ENCODE measurements at places on chromosomes 2 and 18. TPM values are rescaled to one million over a fixed set of nuclear protein-coding genes. Genes with fewer than 3 reads are reported as not detected.

The LNPK gene
- 29.6 TPM for total RNA-seq

DNA sequence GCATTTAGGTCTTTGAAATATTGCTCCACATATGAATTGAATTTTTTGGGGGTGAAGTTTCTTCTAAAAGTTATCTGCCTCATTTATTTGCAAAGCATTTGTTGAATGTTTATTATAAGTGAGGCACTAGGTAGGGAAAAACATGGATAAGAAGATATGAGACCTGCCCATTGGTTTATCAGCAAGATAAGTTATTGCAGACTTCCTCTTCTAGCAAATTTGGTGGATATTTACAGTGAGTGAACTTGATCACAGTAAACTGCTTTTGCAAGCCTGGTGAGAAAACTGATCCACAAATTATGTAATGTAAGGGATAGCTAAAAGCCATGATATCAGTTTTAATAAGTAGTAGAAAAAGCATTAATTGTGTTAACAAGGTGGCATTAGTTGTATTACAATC lies 364.8 kb downstream of the SOCS6 start:
- peaks cover 7% of the 10 kb centered on the region for H3K36me3 ChIP-seq
- no peak overlapping the region for H3K4me3 ChIP-seq
- no peak for DNase-seq
- peaks cover 9% of the 10 kb centered on the region for H3K4me1 ChIP-seq
- H3K27ac ChIP-seq, result no peak overlapping the region

DNA sequence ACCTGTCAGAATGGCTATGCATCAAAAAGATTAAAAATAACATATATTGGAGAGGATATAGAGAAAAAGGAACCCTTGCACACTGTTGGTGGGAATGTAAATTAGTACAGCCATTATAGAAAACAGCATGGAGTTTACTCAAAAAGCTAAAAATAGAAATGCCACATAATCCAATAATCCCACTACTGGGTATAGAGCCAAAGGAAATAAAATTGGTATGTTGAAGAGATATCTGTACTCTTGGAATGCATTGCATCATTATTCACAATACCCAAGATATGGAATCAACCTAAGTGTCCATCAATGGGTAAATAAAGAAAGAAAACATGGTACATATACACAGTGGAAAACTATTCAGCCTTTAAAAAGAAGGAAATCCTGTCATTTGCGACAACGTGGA lies 77.2 kb downstream of the C1D start:
- no peak overlapping the region for H3K4me3 ChIP-seq
- H3K36me3 ChIP-seq, result peaks cover 2% of the 10 kb centered on the region
- H3K27me3 ChIP-seq, result peaks cover 10% of the 10 kb centered on the region

DNA sequence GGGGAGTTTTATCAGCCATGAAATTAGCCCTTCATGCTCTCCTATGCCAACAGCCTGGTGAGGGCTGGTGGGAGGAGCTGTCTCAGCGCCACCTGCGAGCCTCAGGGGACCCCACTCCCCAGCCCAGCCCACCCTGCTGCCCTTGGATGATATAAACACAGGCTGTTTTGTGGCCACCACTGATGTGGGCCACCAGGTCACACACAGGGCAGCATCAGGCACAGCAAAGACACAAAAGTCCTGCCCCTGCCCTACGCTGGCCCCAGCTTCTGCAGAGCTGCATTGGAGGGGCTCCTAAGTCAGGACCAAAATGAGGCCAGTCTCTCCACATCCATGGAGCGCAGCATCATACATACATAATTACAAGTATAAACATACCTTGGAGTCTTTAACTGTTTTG lies 110.6 kb upstream of the TEX51 start:
- H3K36me3 ChIP-seq, result no peaks in the 10 kb centered on the region
- H3K27ac ChIP-seq, result no peak overlapping the region
- H3K4me1 ChIP-seq, result no peaks in the 10 kb centered on the region
- H3K4me3 ChIP-seq, result no peak overlapping the region
- H3K27me3 ChIP-seq, result peaks cover 7% of the 10 kb centered on the region

DNA sequence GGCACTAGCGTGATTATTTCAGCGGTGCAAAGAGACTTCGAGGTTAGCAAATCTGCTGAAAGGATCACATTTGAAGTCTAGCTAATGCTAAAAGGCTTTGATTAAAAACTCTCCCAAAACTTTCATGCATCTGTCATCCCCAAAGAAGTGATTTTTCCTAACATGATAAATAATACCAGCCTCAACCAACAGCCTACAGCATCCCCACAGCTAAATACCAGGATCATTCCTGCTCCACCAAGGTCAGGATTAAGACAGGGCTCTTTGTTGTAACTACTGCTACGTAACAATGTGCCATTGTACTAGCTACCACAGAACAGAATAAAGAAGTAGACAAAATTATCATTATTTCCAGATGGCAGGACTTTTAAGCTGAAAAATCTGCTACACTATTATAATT lies 1.6 kb downstream of the OR6B3 start:
- H3K4me3 ChIP-seq, result no peak overlapping the region
- H3K27ac ChIP-seq, result no peak overlapping the region
- H3K4me1 ChIP-seq, result peaks cover 4% of the 10 kb centered on the region
- H3K27me3 ChIP-seq, result peaks cover 71% of the 10 kb centered on the region
- no peaks in the 10 kb centered on the region for H3K36me3 ChIP-seq

DNA sequence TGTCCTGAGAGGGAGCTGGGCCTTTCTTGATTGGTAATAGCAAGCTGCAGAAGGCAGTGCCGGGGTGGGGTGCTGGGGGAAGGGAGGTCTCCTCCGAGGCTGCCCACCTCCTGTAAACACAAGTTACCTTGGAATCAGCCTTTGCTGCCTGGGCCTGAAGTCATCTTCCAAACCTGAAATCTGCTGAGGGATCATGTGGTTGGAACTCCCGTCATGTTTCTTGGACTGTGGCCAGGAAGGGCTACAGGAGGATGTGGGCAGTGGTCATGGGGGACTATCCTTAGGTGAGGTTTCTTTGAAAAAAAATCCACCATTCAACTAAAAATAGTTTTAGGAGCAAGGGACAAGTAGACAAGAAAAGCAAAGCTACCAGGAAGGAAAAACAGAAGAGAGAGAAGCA lies 74.2 kb downstream of the CDK15 start:
- H3K27me3 ChIP-seq, result peaks cover 57% of the 10 kb centered on the region
- H3K4me1 ChIP-seq, result peaks cover 9% of the 10 kb centered on the region
- no peak for DNase-seq
- no peak overlapping the region for H3K27ac ChIP-seq
- H3K4me3 ChIP-seq, result no peak overlapping the region

- no peak for DNase-seq
- no peaks in the 10 kb centered on the region for H3K27me3 ChIP-seq
- no peaks in the 10 kb centered on the region for H3K4me1 ChIP-seq
Observed at GRCh38 chr2:215635788-215636139, 199.9 kb upstream of the FN1 start.

Measured in activated T-cell treated with anti-CD3 and anti-CD28 coated beads, Interleukin-2, amount 50 U/mL, for 72 hours (primary cell).